CD4-positive, alpha-beta T cell (primary cell): ENCODE measurements at places on chromosomes 1 and 21.

GRCh38 chr1:38125016-38125415, 78.4 kb upstream of the POU3F1 start:
- H3K4me3 ChIP-seq = no peak overlapping the region
- no peaks in the 10 kb centered on the region for H3K36me3 ChIP-seq
- no peak for DNase-seq
- no peaks in the 10 kb centered on the region for H3K27me3 ChIP-seq
- H3K4me1 ChIP-seq = no peaks in the 10 kb centered on the region

DNA sequence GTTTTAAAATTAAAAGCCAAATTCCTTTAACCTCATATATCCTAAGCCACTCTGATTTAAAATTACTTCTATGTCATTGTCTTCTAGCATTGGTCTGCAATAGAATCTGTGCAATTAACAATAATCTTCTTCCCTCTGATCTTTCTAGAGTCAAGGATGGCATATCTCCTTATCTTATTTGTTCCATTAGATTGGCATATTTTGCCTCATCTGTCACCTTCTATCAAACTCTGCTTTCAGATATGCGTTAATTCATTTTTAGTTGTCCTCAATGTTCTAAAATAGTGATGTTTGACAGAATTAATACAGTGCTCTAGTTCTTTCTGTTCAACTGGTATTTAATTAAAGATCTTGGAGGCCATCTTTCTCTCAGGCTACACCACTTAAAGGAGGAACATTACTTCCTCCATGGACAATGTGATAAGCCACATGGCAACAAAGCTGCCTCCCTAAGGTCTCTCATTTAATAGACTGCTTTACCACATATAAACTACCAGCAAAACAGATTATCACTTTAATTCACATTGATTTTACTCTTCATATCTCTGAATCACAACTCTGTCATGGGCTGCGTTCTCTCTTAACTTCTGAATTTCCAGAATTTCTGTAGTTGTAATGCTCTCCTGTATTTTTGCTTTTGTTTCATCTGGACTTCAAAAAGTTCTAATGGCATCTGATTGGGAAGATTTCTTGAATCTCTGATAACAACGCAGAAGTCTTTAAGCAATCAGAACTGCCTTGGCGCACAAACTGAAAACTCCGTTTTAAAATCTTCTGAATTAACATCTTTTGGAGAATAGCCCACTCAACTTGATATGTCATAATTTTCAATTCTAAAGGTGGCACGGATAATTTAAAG, 2.8 kb downstream of the NRIP1 start:
- no peaks in the 10 kb centered on the region for H3K36me3 ChIP-seq
- no peak overlapping the region for H3K27ac ChIP-seq
- H3K4me3 ChIP-seq = no peak overlapping the region
- no peak for DNase-seq
- H3K27me3 ChIP-seq = no peaks in the 10 kb centered on the region
- peaks cover 16% of the 10 kb centered on the region for H3K4me1 ChIP-seq

DNA sequence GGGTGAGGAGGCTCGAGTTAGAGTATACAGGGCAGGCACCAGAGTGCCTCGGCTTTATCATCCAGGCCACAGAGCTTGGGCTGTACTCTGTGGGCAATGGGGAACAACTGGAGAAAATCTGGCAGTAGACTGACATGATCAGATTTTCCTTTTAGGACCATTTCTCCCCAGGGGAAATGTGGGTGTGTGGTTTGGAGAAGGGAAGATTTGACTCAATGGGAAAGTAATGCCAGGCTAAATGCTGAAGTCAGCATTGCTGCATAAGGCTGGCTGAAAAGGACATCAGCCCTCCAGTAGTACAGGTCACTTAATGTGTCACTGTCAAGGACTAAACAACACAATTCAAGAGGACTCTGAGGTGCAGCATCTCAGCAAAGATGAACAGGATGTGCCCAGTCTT, 5.0 kb downstream of the FYB2 start:
- no peak overlapping the region for H3K4me3 ChIP-seq
- no peak overlapping the region for H3K27ac ChIP-seq
- H3K4me1 ChIP-seq = no peaks in the 10 kb centered on the region
- H3K27me3 ChIP-seq = peaks cover 2% of the 10 kb centered on the region
- DNase-seq = no peak
- no peaks in the 10 kb centered on the region for H3K36me3 ChIP-seq

DNA sequence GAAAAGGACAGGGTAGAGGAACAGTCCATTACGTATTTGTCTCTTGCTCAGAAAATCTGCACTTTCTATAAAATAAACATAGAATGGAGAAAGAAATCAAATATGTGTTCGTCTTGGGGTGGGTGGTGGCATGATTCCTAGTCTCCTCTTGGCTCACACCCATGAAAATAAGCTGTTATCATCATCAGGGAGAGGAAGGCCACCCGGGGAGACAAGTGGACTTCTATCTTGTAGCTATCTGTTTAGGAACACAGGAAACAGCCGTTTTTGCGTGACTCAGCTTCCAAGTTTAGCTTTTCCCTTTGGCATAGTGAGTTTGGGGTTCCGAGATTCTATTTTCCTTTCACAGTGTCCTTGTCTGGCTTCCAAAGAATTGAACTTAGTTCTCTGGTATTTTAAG, 622.3 kb downstream of the PTPRU start:
- no peak overlapping the region for H3K27ac ChIP-seq
- DNase-seq = no peak
- H3K4me1 ChIP-seq = no peaks in the 10 kb centered on the region
- no peak overlapping the region for H3K4me3 ChIP-seq
- H3K36me3 ChIP-seq = no peaks in the 10 kb centered on the region

GRCh38 chr21:34559089-34559631, 47.1 kb upstream of the KCNE1 start:
- no peaks in the 10 kb centered on the region for H3K27me3 ChIP-seq
- no peaks in the 10 kb centered on the region for H3K4me1 ChIP-seq
- no peaks in the 10 kb centered on the region for H3K36me3 ChIP-seq
- H3K4me3 ChIP-seq = no peak overlapping the region
- DNase-seq = no peak
- no peak overlapping the region for H3K27ac ChIP-seq

DNA sequence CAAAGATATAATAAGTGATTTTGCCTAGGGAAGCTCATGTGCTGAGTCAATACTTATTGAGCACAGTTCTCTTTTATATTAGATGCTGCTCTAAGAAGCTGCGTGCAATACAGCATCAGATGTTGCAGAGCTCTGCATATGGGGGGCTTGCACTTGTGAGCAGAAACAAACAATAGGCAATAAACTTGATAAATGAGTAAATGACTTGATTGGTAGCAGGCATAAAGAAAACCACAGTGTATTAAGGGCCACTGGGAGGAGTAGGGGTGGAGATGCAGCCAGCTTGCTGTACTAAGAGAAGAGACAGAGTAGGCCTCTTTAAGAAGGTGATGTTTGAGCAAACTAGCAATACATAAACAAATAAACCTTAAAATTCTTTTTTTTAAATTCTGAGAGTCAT, 598.5 kb upstream of the ADAMTS5 start:
- H3K4me3 ChIP-seq = no peak overlapping the region
- no peaks in the 10 kb centered on the region for H3K27me3 ChIP-seq
- no peak overlapping the region for H3K27ac ChIP-seq
- DNase-seq = no peak

DNA sequence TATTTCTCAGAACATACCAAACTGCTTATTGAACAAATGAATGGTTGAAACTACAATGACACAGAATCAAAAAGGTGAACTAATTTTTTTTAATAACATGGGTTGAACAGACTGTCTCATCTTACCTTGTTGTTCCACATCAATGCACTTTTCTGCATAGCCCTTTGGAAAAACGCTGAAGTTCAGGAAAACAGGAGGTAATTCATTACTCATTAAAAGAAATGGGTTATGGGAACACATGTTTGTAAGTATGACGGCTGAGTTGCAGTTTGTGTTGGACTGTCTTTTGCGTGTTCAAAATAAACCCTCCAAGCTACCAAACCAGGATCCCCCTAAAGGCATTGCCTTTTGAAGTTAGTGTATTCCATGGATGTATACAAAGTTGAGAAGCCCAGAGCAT, 514.9 kb upstream of the PKN2 start:
- H3K27ac ChIP-seq = no peak overlapping the region
- no peak for DNase-seq
- H3K4me3 ChIP-seq = no peak overlapping the region

GRCh38 chr21:21955204-21955603, 957.0 kb downstream of the NCAM2 start:
- H3K27ac ChIP-seq = no peak overlapping the region
- H3K36me3 ChIP-seq = no peaks in the 10 kb centered on the region
- no peaks in the 10 kb centered on the region for H3K4me1 ChIP-seq
- no peak overlapping the region for H3K4me3 ChIP-seq
- no peaks in the 10 kb centered on the region for H3K27me3 ChIP-seq

DNA sequence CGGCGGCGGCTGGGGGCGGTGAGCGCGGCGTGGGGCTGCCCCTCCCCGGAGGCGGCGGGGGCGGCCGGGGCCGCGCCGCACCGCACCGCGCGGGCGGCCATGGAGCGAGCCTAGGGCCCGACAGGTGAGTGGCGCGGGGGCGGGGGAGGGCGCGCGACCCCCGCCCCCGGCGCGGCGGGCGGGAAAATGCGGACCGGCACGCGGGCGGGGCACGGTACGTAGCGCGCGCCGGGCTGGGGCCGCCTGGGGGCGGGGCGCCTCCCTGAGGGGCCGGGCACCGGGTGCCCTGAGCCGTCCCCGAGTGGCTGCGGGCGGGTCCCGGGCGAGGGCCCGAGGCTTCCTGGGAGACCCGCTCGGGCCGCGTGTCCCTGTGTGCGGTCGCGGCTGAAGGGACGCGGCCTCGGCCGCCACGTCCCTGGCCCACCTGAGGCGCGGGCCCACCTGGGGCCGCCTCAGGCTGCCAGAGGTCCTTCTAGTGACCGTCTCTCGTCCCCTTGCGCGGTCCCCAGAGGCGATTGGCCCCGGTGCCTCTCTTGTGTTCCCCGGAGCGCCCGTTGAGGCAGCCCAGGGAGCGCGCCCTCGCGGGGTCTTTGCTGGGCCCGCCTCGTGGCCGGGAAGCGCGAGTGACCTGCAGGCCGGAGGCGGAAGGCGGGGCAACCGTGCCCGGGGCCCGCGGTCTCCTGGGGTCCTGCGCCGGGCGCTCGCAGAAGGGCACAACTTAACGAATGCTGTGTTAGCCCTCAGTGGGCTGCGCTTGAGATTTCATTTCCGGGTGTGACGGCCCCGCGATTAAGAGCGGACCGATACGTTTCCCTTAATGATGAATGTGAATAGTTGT, 500 bp downstream of the FAM20B start:
- H3K36me3 ChIP-seq = no peaks in the 10 kb centered on the region
- peak overlapping the region; percentile 76 for H3K4me3 ChIP-seq
- peak overlapping the region; percentile 46 for H3K27ac ChIP-seq
- DNase-seq = peak; percentile 70

GRCh38 chr1:185566995-185567394, 167.2 kb upstream of the HMCN1 start:
- peak; percentile 94 for DNase-seq
- H3K4me3 ChIP-seq = no peak overlapping the region
- no peaks in the 10 kb centered on the region for H3K27me3 ChIP-seq
- H3K4me1 ChIP-seq = peaks cover 40% of the 10 kb centered on the region

DNA sequence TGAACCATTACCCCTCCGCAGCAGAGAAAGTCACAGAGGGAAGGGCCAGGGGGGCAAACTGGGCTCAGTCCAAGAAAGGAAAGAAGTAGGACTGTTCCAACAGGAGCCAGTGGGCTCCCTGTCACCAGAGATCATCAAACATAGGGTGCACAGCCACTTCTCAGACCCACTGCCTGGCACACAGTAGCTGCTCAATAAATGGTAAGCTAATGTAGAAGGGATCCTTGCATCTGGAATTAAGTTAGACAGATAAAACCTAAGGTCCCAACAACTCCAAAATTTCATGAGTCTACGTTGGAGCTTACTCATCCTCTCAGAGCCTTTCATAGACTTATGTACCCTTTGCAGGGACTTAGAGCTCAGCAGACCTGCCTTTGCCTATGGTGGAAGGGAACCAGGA, 3.5 kb downstream of the BLACAT1 start:
- peaks cover 32% of the 10 kb centered on the region for H3K4me1 ChIP-seq
- H3K27ac ChIP-seq = no peak overlapping the region
- no peaks in the 10 kb centered on the region for H3K36me3 ChIP-seq
- peaks cover 53% of the 10 kb centered on the region for H3K27me3 ChIP-seq

- no peaks in the 10 kb centered on the region for H3K4me1 ChIP-seq
- H3K36me3 ChIP-seq = peaks cover 73% of the 10 kb centered on the region
- no peaks in the 10 kb centered on the region for H3K27me3 ChIP-seq
- no peak overlapping the region for H3K4me3 ChIP-seq
These were observed 21.5 kb downstream of the LTN1 start for GRCh38 chr21:28971171-28971570.

- H3K4me1 ChIP-seq = no peaks in the 10 kb centered on the region
- no peak for DNase-seq
- no peak overlapping the region for H3K27ac ChIP-seq
- no peaks in the 10 kb centered on the region for H3K36me3 ChIP-seq
These were observed 112.9 kb downstream of the GREM2 start for GRCh38 chr1:240499012-240499411.

DNA sequence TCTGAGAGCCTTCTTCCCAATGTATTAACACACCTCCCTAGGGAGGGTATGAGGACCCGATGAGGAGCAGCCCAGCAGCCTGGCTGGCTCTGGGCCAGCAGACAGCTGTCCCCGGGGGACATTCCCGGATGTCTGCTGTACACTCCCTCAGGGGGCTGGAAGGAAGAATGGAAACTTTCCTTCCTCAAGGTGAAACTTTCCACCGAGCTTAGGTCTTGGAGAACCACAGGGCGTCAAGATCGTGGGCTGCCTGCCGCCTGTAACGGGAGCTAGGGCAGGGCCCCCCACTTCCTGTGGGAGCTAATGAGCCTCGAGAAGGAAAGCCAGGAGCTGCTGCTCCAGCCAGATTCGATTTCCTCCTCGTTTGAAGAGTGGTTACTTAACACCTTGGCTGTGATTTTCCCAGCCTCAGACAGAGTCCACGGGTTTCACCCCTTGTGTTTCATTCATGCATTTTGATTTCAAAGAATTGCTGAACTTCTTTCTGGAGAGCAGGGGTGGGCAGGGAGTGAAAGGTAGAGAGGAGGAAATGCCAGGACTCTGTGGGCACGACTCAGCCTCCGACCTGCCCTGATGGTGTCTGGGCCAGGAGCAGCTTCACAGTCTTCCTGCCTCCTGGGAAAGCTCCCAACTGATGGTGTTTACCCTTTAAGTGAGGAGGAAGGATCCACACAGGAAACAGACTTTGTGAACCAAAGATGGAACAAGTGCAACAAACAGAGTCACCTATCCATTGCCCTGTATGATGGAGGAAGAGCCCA, 29.7 kb downstream of the UBE2T start:
- H3K4me1 ChIP-seq = no peaks in the 10 kb centered on the region
- H3K36me3 ChIP-seq = no peaks in the 10 kb centered on the region
- peaks cover 3% of the 10 kb centered on the region for H3K27me3 ChIP-seq
- no peak for DNase-seq
- no peak overlapping the region for H3K4me3 ChIP-seq
- no peak overlapping the region for H3K27ac ChIP-seq

- H3K36me3 ChIP-seq = no peaks in the 10 kb centered on the region
- H3K4me1 ChIP-seq = no peaks in the 10 kb centered on the region
- H3K27ac ChIP-seq = no peak overlapping the region
These were observed 300.8 kb upstream of the PROX1 start for GRCh38 chr1:213686983-213687382.
